ENCODE measurements at places on chromosomes 1 and 21.

DNA sequence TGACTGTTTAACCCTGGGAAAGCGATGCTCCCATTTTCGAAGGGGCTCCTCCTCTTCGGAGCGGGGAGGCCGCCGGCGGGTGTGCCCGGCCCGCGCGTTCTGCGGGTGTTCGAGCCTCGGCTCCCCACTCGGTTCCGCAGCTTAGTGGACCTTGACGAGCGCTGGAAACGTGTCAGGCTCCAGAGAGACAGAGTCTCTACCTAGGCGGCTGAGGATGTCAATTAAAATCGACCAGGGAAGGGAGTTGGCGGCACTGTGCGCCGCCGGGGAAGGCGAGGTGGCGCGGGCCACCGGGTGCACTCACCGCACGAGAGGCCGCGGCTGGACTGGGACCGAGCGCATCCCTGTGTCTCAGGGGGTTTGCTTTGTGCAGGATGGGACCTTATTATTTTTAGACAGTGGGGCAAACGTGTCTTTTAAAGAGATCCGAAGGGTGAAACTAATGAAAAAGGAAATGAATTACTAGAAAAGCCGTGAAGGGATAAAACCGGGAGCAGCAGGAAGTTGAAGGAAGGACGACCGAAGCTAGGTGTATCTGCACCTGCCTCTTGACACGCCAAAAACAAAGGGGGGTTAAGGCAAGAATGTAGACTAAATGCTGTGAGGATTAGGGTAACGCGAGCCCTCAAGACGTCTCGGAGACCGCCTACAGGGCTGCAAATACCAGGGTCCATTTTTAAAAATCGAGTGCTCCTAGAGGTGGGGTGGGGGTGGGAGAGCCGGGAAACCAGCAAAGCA lies 5.6 kb downstream of the LHX4 start:
- no peak for DNase-seq

- DNase-seq: no peak
These were observed 86.5 kb downstream of the LACTBL1 start for GRCh38 chr1:22886211-22886610.

DNA sequence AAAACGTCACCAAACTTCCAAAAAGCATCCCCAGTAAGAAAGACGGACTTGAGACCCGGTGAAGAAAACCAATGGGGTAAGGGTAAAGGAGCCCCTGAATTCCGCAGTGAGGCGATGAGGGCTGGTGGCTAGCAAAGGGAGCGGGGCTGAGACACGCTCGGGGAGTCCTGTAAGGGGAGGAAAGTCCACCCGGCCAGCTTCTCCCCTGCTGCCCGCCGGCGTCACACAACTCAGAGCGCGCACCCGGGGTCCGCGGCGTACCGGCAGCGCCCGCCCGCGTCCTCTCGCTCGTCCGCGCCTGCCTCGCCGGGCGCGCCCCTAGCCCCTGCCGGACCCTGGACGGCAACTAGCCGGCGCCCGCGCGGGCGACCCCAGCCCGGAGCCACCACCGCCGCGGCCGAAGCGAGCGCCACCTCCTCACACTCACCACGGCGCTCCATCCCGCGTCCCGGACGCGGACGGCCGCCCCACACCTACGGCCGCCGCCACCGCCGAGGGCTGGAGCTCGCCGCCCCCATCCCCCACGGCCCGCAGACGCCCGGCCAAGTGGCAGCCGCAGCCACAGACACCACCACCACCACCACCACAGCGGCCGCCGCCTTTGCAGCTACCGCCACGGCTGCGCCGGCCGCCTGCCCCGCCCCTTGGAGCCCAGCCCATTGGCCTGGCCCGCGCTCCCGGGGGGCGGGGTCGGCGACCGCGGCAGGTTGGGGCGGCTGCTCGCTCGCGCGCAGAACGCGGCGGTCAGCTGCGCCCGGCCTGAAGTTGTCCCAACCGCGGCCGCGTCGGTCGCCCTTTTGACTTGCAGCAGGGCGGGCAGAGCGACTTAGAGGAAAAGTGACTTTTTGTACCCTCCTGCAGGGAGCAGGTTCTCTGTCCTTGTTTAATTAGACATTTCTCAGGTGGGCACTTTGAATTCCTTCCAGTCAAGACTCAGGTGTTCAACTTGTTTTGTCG lies 10.0 kb upstream of the ARHGAP29 start:
- DNase-seq: peak; percentile 77

- no peak for DNase-seq
These were observed 31.2 kb downstream of the FMN2 start for GRCh38 chr1:240122639-240123613.

- DNase-seq: no peak
These were observed 110.2 kb upstream of the FGGY start for GRCh38 chr1:59186656-59187055.

DNA sequence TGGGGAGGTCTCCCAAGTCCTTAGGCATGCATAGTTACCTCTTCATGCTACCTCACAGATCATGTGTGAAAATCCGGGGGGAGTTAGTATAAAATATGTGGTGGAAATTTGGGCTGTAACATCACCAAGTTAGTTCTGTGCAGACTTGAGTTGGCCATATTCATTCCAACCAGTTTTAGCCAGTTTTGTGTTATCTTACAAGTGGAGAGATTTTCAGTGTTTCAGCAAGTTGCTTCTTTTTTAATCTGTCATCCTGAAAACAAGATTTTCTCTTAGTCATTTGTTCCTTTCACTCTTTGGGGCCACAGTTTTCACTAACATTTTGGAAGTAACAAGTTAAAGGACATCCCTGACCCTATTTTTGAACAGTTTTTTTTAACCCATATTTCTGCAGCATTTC lies 11.3 kb downstream of the SLC25A24 start:
- DNase-seq: no peak

DNA sequence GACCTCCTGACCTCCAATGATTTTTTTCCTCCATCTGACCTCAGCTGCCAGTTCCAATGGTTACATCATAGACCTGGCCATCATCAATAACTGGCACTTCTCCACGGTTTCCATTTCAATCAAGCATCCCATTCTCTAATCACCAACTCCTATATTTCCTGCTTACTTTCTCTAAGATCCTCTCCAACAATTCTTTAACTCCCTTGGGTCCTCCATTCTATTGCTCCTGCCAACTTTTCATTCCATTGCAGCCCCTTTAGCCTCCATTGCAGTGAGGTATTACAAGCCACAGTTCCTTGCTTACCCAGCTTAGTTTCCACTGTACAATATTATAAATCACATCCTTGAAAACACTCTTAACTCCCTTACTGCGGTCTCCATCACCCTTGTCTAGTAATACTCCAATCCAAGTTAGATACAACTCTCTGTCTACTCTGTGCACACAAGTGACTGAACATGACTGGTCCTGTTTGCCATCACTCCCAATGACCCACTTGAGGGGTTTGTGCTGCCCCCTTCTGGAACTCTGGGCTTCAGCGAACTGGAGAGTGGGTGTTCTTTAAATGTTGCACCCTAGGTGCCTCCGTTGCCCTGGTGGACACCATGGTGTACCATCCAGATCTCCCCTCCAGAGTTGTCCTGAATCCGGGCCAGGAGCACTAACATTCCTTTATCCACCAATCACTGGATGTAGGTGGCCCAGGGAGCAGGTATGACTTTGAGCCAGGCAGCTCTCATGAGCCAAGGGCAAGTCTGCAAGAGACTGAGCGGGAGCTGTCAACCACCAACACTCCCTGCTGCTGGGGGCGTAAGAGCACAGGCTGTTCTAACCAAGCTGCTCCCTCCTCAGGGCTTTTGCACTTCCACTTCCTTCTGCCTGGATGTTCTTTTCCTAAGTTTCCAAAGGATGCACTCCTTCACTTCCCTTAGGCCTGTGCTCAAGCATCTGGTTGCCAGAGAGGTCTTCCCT lies 3.7 kb upstream of the FNDC7 start:
- peak; percentile 29 for DNase-seq

DNA sequence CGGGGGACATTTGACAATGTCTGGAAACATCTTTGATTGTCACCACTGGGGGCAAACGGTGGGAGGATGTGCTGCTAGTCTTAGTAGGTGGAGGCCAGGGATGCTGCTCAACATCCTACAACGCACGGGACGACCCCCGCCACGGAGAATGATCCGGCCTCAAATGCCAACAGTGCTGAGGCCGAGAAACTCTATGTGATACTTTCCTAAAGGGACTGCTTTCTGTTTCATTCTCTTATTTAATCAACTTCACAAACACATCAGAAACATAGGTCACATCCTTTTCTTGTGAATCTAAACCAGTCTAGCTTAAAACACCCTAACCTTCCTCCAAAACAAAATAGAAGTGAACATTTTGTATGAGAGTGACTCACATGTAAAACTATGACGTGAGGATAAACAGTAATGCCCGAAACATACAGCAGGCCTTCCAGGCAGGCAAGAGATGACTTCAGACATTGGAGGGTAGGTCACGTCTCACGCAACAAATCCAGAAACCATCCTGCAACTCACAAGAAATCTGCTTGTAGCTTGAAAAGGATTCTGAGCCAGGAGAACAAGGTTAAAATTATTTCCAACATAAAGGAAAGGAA lies 37.2 kb upstream of the ETS2 start:
- DNase-seq: no peak

DNA sequence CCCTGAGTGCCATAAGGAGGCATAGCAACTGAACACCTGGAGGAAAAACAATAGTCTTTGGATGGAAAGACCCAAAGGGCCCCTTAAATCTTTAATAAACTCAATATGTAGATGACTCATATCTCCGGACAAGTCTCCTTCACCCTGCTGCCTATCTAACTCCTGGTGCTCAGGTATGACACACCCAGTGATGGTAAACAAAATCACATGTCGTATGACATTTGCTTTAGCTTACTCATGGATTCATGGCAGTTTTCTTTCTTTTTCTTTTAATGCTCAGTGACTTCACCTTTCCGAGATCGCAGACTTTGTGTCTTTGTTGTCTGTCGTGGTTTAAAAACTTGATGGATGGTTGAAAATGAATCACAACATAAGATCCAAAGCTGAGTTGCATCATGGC lies 208.5 kb upstream of the PROX1 start:
- DNase-seq: no peak

DNA sequence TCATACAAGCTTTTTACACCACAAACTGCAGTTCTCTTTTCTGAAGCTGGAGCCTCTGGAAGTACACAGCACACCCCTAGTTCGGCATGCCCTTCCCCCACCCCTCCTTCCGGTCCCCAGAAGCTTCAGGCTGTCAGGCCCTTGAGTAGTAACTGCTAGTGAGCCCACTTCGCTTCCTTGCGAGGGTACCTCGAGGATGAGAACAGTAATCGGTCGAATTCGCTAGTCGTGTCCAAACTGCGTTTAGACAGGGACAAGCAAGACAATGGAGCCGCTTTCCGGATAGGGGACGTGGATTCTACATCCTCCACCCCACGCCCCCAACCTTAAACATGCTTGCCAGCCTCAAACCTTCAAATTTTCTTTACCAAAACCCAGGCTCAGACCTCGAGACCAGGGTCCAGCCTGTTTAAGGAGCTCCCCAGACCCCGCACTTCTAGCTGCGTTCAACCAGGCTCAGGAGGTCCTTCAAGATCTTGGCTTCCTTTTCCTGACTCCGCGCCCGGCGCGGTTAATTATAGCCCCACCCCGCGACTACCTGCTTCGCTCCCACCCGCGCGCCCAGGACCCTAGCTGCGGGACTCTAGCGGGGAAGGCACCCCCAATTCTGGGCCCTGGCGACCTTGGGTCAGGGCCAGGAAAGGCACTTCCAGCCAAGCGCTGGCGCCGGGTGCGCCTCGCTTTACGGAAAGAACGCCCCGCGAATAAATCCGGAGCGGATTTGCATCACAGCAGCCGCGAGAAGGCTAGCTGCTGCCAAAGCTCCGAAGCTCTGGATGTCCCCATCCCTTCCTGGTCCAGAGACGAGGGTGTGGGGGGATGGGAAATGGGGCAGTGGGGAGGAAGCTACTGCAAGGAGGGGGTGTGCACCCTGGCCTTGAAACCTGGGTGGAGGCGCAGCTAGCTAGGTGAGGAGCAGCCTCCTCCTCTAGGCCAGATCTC lies 8.1 kb upstream of the TSPAN1 start:
- DNase-seq: no peak

DNA sequence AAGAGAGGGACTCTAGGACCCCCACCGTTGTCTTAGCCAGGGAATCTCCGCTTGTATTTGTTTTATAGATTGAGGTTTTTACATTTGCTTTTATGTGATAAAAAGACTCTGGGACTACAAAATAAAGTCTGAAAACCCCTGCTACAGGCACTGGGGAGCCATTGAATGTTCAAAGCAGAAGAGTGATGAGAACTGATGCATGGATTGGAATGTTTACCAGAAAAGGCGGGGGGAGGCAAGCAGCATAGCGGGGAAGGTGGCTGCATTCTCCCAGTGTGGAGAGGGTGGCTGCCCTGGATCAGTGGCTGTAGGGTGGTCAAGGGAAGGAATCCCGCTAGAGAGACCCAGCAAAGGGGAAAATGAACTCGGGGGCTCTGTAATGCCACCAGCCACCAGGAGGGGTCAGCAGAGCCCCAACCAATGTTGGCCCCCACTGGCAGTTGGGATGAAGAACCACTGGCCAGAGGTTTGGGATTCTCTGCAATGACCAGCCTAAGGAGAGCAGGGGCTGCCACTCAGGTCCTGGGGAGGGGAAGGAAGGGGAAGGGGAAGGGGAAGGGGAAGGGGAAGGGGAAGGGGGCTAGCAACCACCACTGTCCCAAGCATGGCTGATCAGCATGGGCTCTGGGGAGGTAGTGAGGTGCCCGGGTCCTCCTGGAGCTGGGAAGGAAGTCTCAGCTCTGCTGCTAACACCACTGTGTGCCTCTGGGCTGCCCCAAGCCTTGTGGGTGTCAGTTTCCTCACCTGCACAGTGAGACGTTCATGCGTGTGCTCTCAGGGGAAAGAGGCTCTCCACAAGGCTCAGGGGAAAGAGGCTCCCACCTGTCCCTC lies 19.2 kb upstream of the PEF1 start:
- DNase-seq: peak; percentile 80

DNA sequence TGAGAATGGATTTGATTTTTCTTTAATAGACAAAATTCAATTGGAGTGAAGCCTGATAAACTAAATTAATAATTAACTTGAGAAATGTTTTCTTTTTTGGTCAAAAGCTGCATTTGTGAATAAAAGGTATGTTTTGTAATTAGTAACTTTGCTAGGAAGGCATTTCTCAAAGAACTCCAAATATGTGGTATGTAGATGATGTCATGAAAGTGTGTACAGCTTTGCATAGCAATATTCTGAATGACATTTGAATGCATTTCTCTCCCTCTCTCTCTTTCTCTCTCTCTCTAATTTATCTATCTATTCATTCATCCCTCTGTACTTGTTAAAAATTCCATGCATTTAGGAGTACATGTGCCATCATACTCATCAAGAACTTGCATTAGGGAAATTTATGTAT lies 109.1 kb upstream of the ADAMTS5 start:
- DNase-seq: no peak

DNA sequence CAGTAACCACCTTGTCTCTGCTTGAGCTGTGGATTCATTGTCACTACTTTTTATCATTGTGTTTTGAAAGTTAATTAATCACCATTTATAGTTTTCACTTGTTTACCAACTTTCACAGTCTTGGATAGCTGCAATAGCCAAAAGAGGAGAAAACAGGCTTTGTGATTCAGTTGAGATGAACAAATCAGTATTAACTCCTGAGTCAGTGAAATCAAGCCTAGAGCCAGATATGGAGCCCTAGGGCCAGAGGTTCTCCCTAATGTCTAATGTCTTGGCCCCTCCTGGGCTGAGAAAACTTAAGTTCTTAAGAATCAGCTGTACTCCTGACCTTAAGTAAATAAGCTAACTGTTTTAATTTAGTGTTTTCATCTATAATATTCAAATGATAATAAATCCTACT lies 228.8 kb downstream of the DNM3 start:
- no peak for DNase-seq
